ENCODE measurements at places on chromosomes 4 and X. TPM values are rescaled to one million over a fixed set of nuclear protein-coding genes. Genes with fewer than 3 reads are reported as not detected.

DNA sequence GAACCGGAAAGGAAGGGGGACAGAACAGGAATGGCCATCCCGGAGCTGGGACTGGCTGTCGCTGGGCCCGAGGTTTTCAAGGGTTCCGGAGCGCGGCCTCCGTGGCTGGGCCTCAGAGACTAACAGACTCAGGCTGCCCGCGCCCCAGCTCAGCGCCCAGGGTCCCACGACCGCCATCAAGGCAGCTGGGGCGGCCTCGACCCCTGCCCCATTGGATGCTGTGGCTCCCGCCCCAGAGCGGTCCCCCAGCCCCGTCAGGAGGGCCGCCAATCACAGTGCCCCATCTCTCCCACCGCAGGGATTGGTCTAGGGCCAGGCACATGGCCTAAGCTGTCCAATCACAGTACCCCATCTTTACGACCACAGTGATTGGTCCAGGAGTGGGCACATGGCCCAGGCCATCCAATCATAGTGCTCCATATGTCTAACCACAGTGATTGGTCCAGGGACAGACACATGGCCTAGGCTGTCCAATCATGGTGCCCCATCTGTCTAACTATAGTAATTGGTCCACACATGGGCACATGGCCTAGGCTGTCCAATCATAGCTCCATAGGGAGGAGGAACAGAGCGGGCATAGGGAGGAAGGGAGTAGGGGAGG, 105.3 kb upstream of the NKX1-1 start:
- H3K36me3 ChIP-seq, result no peaks in the 10 kb centered on the region
- no peak overlapping the region for H3K27ac ChIP-seq
- H3K4me3 ChIP-seq, result no peak overlapping the region
- no peak for DNase-seq
- peaks cover 5% of the 10 kb centered on the region for H3K27me3 ChIP-seq

DNA sequence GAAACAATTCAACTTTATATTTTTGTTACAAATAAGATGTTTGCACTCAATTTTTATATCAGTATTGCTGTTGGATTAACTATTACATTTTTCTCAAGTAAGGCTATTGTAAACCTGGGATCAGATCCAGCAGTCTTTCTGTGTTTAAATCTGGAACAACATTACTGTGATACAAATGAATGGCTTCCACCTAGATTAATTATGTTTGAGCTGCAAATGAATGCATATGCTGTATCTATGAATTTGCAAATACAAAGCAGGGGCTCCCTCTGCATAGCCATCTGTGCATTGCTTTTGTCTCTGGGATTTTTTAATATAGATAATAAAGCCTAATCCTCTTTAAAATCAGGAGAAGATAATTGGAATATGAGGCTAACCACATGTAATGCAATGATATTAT, 69.8 kb upstream of the NEIL3 start:
- H3K27ac ChIP-seq, result no peak overlapping the region
- DNase-seq, result no peak
- no peaks in the 10 kb centered on the region for H3K4me1 ChIP-seq
- H3K4me3 ChIP-seq, result no peak overlapping the region
- no peaks in the 10 kb centered on the region for H3K36me3 ChIP-seq
- no peaks in the 10 kb centered on the region for H3K27me3 ChIP-seq

GRCh38 chrX:155900765-155901164, 19.6 kb downstream of the VAMP7 start:
- no peaks in the 10 kb centered on the region for H3K4me1 ChIP-seq
- no peak overlapping the region for H3K27ac ChIP-seq
- no peaks in the 10 kb centered on the region for H3K27me3 ChIP-seq

DNA sequence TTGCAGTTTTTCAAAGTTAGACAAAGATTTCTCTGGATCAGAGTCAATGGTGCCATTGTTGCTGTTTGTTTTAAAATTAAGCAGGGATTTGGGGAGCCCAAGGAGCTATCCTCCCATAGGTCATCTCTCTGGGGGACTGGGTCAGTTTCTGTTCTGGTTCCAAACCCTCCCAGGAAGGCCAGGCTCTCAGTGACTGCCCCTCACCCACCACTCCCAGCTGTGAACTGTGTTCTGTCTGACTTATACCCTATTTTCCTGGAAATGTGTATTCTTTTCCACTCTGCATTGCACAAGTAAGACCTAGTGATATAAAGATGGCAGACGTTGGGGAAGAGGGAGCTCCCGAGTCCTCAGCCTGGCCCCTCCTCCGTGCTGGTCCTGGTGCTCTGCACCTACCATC, 65.8 kb downstream of the NHS start:
- DNase-seq, result no peak
- H3K4me1 ChIP-seq, result no peaks in the 10 kb centered on the region
- H3K27me3 ChIP-seq, result no peaks in the 10 kb centered on the region
- H3K4me3 ChIP-seq, result no peak overlapping the region
- no peak overlapping the region for H3K27ac ChIP-seq

Gene HSFX2
- not detected for polyA plus RNA-seq

DNA sequence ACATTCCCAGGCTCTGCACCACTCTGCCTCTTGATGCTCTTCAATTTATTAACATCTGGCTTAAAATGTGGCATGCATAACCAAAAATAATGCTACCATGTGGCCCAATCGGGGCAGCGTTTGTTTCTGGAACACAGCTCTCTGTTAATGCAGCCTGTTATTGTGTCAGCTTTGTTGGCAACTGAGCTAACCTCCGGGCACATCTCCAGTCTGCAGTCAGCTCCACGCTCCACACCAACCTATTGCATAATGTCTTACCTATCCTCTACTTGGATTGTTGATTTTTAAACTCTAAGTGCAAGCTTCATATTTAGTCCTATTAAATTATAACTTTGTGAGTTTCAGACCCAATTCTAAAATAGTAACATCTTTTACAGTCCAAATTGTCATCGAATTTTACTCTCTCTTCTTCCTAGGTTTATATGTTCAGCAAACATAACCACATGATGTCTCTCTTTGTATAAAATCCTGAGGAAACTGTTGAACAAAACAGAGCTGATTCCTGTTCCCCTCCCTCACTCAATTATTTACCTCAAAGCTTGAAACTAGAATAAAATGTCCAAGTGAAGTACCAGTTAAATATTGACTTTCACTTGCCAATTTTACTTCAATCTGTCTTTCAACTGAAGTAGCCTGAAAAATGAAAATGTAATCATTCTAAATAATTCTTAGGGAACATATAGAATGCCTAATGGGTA, 92.2 kb upstream of the RAPGEF2 start:
- H3K4me3 ChIP-seq, result no peak overlapping the region
- no peak for DNase-seq
- H3K36me3 ChIP-seq, result no peaks in the 10 kb centered on the region
- no peaks in the 10 kb centered on the region for H3K4me1 ChIP-seq
- no peak overlapping the region for H3K27ac ChIP-seq

Gene SLC6A14
- not detected for polyA plus RNA-seq

Gene TKTL2
- not detected for polyA plus RNA-seq

DNA sequence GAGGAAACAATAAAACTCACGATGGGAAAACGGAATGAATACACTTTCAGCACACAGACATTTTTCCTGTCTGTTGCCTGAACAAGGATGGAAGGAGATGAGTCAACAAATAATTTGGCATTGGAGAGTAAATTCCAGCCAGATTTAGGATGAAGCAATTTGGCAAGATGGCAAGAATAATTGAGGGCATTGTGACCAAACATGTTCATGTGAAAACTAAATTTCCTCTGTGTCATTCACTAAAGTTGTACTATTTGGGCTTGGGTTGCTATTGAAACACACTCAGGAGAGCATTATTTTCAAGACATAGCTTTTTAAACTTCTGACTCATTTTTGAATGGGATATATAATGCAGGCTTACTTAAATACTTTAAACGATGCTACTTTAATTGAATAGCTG, 1614.4 kb downstream of the PCDH19 start:
- H3K27me3 ChIP-seq, result no peaks in the 10 kb centered on the region
- no peaks in the 10 kb centered on the region for H3K4me1 ChIP-seq
- H3K36me3 ChIP-seq, result no peaks in the 10 kb centered on the region

DNA sequence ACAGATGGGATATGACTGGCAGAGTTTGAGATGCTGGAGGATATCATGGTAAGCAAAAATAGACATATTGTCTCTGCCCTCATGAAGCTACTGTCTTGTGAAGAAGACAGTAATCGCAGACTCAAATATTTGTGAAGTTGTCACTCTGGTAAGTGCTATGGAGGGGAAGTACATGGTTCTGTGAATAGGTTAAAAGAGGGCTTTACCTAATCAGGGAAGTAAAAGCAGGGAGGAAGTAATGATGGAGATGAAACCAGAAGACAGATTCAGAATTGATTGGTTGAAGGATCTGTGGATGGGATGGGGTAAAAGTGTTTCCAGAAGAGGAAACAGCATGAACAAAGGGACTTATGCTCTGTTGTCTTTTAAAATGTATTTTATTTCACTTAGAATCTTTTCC, 19.3 kb upstream of the MAGED1 start:
- no peaks in the 10 kb centered on the region for H3K27me3 ChIP-seq
- H3K4me3 ChIP-seq, result no peak overlapping the region
- no peak overlapping the region for H3K27ac ChIP-seq
- DNase-seq, result no peak
- no peaks in the 10 kb centered on the region for H3K36me3 ChIP-seq

Gene KIF4A
- 0.47 TPM for polyA plus RNA-seq

GRCh38 chr4:84606645-84607044, 23.7 kb downstream of the CDS1 start:
- no peaks in the 10 kb centered on the region for H3K4me1 ChIP-seq
- H3K27me3 ChIP-seq, result no peaks in the 10 kb centered on the region
- no peaks in the 10 kb centered on the region for H3K36me3 ChIP-seq
- no peak for DNase-seq

DNA sequence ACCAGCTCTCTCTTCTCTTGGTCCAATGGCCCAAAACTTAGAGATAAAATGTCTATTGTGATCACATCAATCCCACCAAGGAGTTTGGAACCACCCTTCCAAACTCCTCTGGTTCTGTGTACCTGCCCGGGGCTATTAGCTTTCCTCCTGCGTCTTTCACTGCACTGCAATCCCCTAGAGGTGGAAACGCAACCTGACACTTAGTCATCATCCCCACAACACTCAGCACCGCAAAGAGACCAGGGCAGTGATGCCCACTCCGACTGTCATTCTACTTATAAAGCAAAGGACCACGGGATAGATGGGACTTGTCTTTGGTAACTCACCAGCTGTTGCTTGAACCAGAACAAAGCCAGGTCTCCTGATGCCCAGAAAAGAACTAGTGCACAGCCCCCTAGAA, 22.0 kb downstream of the AFAP1 start:
- no peaks in the 10 kb centered on the region for H3K27me3 ChIP-seq
- DNase-seq, result no peak
- no peak overlapping the region for H3K27ac ChIP-seq
- no peaks in the 10 kb centered on the region for H3K36me3 ChIP-seq
- no peaks in the 10 kb centered on the region for H3K4me1 ChIP-seq

Gene NAP1L2
- polyA plus RNA-seq, result 3.0 TPM
